ENCODE measurements at places on chromosomes 5 and 9.

GRCh38 chr9:77435277-77435676 lies 212.8 kb downstream of the GNA14 start:
- H3K27me3 ChIP-seq: no peaks in the 10 kb centered on the region
- H3K27ac ChIP-seq: no peak overlapping the region
- no peak overlapping the region for H3K4me3 ChIP-seq
- H3K4me1 ChIP-seq: no peaks in the 10 kb centered on the region
- DNase-seq: no peak

DNA sequence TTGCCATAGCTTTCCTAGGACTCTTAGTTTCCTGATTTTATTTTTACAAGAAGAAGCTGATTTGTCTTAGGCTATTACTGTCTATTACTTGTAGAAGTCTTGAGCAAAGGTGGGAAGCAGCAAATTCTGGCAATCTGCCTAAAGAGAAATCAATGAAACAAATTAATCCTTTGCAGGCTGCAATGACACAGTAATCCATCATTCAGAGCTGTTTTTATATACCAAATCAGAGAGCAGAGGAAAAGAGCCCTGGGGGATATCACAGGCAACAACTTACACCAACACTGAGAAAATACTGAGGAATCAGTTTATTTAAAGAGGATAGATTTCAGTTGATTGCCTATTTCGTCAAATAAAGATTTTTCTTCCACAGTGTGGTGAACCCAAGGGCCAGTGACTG lies 13.6 kb downstream of the NR2F1-AS1 start:
- no peaks in the 10 kb centered on the region for H3K4me1 ChIP-seq
- no peaks in the 10 kb centered on the region for H3K36me3 ChIP-seq
- H3K4me3 ChIP-seq: no peak overlapping the region
- H3K27me3 ChIP-seq: peaks cover 25% of the 10 kb centered on the region

GRCh38 chr9:74865177-74865576 lies 22.5 kb downstream of the TRPM6 start:
- H3K27me3 ChIP-seq: no peaks in the 10 kb centered on the region
- DNase-seq: no peak
- no peak overlapping the region for H3K4me3 ChIP-seq
- no peak overlapping the region for H3K27ac ChIP-seq

DNA sequence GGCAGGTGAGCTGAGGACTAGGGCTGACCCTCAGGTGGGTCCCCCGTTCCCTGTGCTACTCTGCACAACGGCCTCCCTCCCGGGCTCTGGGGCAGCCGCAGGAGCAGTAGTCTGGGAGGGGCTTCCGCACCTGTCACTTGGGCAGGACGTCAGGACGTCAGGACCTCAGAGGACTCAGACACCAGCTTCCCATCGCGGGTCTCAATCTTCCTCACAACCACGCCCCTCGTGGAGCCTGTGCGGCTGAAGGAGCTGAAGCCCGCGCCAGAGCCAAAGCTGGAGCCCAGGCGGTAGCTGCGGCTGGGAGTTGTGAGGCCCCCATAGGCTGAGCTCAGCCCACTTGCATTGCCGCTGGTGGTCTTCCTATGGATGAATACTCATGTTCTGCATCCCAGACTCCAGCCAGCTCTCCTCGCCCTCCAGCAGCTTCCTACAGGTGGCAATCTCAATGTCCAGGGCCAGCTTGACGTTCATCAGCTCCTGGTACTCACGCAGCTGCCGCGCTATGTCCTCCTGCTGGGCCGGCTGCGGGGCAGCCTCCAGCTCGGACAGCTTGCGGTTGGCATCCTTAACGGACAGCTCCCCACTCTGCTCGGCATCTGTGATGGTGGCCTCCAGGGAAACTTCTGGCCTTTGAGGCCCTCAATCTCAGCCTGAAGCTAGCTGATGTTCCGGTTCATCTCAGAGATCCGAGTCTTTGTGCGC lies 381.4 kb upstream of the RGMB start:
- H3K27ac ChIP-seq: no peak overlapping the region
- H3K36me3 ChIP-seq: no peaks in the 10 kb centered on the region
- H3K27me3 ChIP-seq: no peaks in the 10 kb centered on the region
- no peak for DNase-seq
- no peak overlapping the region for H3K4me3 ChIP-seq
- H3K4me1 ChIP-seq: no peaks in the 10 kb centered on the region

GRCh38 chr5:13692172-13692571 lies 252.3 kb downstream of the DNAH5 start:
- no peak for DNase-seq
- H3K36me3 ChIP-seq: no peaks in the 10 kb centered on the region
- H3K4me3 ChIP-seq: no peak overlapping the region
- no peak overlapping the region for H3K27ac ChIP-seq
- H3K4me1 ChIP-seq: no peaks in the 10 kb centered on the region
- H3K27me3 ChIP-seq: no peaks in the 10 kb centered on the region

DNA sequence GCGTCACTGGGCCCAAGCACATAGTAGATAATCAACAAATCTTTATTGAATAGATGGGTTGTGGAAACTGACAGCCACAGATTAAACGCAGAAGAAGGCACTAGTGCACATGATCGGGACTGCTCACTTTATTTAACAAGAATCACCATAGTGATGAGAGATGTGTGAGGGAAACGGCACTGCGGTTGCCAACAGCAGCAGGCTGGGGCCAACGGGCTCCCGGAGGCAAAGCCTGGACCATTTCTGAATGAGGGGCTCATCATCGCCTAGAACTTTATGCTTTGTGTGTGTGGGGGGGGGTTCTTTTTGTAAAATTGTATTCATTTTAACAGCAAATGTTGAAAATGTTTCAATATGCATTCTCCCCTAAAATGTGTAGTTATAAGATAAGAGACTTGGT lies 61.9 kb upstream of the RUFY1 start:
- H3K27me3 ChIP-seq: no peaks in the 10 kb centered on the region
- H3K4me3 ChIP-seq: no peak overlapping the region
- H3K27ac ChIP-seq: no peak overlapping the region
- no peaks in the 10 kb centered on the region for H3K36me3 ChIP-seq
- H3K4me1 ChIP-seq: no peaks in the 10 kb centered on the region

DNA sequence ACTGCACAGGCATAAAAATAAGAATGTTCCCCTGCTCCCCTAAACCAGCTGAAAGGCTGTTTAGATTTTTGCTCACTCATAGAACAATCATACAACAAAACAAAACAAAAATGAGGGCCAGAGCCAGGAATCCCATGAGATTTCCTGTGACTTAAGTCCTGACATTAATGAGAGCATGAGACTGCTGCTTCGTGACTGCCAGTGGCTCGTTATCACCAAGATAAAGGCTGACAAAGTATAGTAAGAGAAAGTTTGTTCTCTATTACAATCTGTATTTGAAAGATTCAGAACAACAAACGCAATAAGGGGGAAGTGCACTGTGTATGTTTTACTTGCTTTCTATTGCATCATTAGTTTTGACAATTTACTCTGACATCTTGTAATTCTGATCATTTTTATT lies 837.1 kb upstream of the C9orf72 start:
- H3K36me3 ChIP-seq: no peaks in the 10 kb centered on the region
- no peaks in the 10 kb centered on the region for H3K27me3 ChIP-seq
- H3K27ac ChIP-seq: no peak overlapping the region
- no peak overlapping the region for H3K4me3 ChIP-seq
- DNase-seq: no peak
- no peaks in the 10 kb centered on the region for H3K4me1 ChIP-seq

GRCh38 chr9:37920471-37921167 lies 16.7 kb upstream of the SLC25A51 start:
- H3K27ac ChIP-seq: no peak overlapping the region
- no peak for DNase-seq
- no peaks in the 10 kb centered on the region for H3K27me3 ChIP-seq
- H3K4me1 ChIP-seq: no peaks in the 10 kb centered on the region
- H3K36me3 ChIP-seq: no peaks in the 10 kb centered on the region

- no peak overlapping the region for H3K4me3 ChIP-seq
- no peaks in the 10 kb centered on the region for H3K36me3 ChIP-seq
- H3K27me3 ChIP-seq: no peaks in the 10 kb centered on the region
Observed at GRCh38 chr9:123848447-123849085, 81.4 kb downstream of the DENND1A start.

GRCh38 chr5:58200451-58200850 lies 259.4 kb downstream of the PLK2 start:
- no peak overlapping the region for H3K4me3 ChIP-seq
- no peaks in the 10 kb centered on the region for H3K27me3 ChIP-seq
- no peaks in the 10 kb centered on the region for H3K36me3 ChIP-seq
- no peak for DNase-seq
- H3K27ac ChIP-seq: no peak overlapping the region
- H3K4me1 ChIP-seq: no peaks in the 10 kb centered on the region

DNA sequence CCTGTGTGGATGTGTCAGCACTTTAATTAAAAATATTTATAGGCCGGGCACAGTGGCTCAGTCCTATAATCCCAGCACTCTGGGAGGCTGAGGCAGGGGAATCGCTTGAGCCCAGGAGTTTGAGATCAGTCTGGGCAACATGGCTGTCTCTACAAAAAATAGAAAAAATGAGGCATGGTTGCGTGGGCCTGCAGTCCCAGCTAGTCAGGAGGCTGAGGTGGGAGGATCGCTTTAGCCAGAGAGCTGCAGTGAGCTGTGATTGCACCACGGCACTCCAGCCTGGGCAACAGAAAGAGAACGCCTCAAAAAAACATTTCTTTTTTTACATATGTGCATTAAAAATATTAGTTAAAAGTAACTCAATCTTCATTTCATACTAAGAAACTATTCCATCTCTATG lies 6.2 kb downstream of the TBC1D9B start:
- peaks cover 2% of the 10 kb centered on the region for H3K4me1 ChIP-seq
- no peak for DNase-seq
